Stimulated activated naive CD4-positive, alpha-beta T cell (primary cell): ENCODE measurements at places on chromosomes 11 and 22.
A peak's percentile ranks its signal among the peaks of the same experiment; 100 is the strongest.

DNA sequence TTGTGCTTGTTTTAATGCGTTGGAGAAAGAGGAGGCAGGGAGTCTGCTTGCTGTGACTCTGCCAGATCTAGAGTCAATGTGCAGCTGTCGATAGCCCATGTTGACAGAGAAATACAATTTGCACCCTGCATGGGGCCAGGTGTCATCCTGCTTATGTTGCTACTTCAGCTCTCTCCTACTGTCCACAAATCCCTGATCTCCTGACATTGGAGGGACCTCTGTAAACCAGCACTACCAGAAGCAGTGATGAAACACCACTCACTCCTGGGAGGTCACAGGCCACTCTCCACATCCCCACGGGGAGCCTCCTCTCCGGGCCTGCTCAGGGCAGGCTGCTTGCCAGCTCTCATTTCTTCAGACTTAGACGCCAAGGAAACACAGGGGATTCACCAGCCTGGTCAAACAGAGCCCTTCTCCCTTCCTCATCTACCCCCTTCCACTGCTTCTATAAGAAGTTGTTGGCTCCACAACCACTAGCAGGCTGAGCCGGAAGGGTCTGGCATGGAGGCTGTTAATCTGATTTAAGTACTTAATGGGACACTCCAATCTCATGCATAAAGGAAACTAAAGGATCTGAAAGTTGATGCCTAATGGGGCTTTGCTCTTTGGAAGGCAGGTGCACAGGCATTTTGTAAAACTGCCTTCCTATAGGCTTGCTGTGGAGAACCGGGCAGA, 29.9 kb upstream of the CSNK2A3 start:
- DNase-seq, result no peak

GRCh38 chr22:21707677-21708076, 27.9 kb downstream of the YPEL1 start:
- DNase-seq, result no peak

- no peak for DNase-seq
Measured at GRCh38 chr11:10973416-10973815, 115.6 kb upstream of the ZBED5 start.

DNA sequence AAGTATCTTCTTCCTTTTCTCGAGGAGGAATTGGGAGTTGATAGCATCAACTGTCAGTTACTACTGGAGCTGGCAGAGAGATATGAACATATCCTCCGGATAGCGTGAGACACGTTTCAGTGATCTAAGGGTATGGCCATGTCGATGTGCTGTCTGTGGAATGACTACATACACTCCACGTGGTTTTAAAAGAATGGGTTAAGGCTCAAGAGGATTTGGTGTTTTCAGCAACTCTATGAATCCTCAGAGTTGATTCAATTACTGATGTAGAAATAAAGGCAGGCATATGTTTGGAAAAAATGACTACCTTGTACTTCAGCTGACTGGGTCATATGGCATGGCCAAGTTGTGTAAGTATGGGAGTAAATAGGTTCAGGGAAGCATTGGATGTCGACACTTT, 22.9 kb downstream of the MMP13 start:
- no peak for DNase-seq

DNA sequence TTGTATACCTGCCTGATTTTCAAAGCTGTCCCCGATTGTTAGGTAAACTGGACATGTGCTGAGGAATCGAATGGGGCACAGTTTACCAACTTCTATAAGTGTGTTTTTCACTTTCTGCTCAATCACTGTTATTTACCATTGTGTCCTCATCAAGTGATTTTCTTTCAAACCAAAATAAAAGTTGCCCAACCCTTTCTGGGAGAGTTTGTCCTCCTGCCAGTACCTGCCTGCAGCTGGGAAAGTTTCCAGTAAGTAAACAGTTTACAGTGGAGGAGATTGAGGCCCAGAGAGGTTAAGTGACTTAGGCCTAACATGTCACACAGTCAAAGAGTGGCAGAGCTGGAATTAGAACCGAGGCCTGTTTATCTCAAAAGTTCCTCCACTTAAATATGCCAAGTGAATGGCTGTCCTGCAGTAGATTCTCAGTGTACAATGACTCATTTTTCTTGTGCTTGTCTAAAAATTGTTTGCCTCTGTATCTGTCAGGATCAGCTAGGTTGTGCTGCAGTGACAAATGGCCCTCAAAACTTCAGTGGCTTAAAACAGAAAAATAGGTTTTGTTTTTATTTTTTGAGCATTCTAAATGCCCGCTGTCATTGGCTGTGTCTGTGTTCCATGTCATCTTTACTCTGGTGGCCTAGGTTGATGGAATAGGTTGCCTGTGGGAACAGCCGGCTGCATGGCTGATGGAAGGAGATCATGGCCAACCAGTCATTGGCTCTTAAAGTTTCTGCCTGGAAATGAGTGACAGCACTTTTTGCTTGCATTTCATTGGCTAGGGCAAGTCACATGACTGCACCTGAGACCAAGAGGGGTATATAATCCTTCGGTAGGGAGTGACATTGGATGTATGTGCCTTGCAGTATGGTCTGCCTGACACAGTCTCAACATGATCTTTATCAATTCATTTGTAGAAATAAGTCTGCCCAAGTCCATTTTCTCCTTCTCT, 61.8 kb upstream of the CRYBB3 start:
- no peak for DNase-seq

GRCh38 chr11:27705873-27706820, 5.9 kb upstream of the BDNF start:
- DNase-seq, result no peak

- peak; percentile 22 for DNase-seq
Measured at GRCh38 chr11:67275606-67276409, 9.5 kb downstream of the GRK2 start.

GRCh38 chr11:15851051-15851498, 505.3 kb downstream of the SOX6 start:
- no peak for DNase-seq

GRCh38 chr22:49551897-49552614, 275.6 kb downstream of the BRD1 start:
- DNase-seq, result no peak

DNA sequence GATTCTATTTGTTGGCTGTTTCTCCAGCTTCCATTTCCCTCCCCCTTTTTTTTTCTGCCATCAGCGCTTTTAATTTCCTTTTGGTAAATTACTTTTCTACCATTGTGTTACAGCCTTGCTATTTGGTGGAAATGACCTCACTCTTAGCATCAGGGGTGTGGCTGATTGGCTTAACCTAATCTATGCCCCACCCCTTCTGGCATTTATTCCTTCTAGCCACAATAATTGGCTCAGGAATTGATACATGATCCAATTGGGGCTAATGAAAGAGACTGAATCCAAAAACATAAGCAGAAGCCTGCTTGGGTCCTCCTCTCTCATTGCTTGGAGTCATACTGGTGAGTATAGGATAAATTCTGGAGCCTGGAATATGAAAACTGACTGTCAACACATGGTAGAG, 402.4 kb upstream of the LRRC4C start:
- DNase-seq, result no peak

GRCh38 chr11:106012744-106013143, 9.3 kb downstream of the MSANTD4 start:
- no peak for DNase-seq

DNA sequence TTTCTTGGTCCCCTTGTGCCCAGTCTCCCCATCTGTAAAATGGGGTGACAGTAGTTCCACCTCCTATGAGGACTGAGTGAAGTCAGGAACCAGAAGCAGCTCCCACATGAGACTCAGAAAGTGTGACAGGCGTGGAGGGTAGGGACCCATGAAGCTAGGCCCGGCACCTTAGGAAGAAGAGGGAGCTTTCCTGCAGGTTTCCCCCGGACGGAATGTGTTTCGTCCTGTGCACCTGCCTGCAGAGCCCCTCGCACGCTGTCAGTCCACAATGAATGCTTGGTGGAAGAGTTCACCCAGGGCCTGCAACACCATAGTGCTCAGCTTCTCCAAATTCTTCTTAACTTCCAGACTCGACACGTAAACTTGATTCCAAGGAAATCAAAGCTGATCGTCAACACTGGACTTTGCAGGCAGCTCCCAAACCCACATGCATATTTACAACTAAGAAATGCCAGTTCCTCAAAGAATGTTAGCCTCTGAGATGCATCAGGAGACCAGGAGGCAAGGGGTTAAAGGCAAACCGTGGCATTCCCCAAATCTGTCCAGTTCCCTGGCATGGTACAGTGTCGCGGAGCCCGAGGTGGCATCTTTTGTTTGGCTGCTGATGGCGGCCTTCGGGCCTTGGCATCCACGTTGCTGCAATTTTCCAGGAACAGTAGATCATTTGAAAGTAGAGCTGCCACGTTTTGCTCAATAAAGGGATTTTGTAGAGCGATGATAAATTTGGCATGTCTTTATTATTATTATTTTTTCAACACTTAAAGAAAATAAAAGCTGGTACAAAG, 15.4 kb downstream of the LRP5 start:
- no peak for DNase-seq

- DNase-seq, result no peak
Measured at GRCh38 chr22:23278883-23279675, 98.8 kb downstream of the BCR start.

DNA sequence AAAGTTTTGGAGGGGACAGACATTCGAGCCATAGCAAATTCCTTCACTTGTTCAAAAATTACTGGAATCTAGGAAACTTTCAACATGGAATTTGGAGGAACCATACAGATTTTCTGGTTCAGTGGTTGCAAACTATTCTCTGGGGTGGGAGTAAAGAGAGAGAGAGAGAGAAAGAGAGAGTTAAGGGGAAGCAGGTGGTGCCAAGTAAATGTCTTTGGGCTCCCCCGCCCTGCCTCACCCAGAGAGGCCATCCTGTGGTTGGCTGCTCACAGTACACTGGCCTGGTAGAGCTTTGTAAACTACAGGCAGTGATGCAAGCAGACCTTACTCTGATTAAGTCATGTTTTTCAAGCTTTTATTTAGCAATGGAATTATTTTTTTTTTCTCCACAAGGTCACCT, 82.6 kb downstream of the ADAMTS15 start:
- DNase-seq, result no peak

DNA sequence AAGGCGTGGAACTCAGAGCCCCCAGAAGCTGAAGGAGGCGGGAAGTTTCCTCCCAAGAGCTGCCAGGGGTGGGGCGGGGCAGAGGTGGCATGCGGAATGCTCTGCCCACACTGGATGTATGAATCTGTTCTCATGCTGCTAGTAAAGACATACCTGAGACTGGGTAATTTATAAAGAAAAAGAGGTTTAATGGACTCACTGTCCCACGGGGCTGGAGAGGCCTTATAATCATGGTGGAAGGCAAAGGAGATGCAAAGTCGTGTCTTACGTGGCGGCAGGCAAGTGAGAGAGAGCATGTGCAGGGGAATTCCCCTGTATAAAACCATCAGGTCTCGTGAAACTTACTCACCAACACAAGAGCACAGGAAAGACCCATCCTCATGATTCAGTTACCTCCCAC, 57.6 kb downstream of the SMIM38 start:
- no peak for DNase-seq

DNA sequence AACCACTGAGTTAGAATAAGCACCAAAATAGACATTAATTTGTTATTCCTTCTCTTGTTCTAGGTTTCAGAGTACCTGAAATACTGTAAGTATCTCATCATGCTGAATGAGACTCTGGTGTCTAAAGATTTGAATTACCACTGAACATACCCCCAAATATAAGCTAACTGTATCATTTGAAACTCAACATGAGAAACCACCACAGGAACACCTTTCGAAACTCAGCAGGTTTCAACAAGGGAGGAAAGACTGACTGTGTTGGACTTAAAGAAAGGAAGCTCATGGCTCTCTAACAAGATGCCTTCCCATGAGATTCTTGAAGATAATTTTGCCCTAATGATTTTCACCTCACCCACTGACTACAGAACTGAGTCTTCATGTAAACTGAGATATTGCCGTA, 37.0 kb downstream of the PRCP start:
- DNase-seq, result no peak

DNA sequence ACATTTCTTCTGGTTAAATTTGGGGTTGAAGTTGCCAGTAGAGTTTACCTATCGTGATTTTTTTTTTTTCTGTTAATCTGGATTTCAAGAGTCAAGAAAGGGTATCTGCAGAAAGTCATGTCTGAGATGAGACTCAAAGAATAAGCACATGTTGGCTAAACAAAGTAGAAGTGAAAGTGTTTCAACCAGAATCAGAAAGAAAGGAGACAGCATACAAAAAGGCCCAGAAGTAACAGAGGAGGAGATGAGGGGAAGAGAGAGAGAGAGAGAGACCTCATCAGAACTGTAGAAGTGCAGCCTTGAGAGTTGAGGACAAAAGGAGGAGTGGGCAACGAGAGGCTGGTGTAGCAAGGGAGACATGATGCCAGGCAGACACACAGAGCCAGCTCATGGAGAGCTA, 54.9 kb downstream of the SVIP start:
- DNase-seq, result no peak

DNA sequence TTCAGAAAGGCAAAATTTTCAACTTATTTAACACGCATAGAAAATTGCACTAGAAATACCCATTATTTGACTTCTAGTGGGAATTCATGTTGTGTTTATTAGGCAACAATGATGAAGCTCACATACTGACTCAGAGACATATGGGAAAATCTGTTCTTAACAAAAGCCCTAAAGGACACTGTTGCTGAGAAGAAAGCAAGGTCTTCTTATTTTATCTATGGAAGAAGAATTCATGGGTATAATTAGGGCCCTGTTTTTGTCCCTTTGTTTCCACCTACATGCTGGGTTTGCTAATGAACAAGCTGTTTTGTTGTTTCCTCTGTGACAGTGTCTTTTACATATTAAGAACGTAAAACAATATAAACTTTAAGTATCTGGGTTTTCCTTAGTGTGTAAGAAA, 606.7 kb upstream of the ARHGAP42 start:
- DNase-seq, result no peak

GRCh38 chr11:48001438-48002021, 21.2 kb downstream of the PTPRJ start:
- peak; percentile 61 for DNase-seq

DNA sequence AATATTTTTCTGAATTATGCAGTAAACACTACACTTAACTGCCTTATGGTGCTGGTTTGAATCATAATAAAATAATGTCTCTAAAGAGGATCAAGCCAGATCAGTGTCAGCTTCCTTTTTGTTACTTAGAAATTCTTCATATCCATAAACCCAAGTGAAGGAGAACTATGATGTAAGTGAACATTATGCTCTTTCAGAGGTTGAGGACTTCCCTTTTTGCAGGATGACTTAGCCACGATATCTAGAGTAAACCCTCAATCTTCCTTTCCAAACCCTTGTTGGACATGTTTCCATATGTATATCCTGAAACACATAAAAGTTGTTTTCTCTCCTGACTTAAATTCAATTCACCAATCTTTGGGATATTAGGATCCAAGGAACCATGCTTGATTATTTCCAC, 19.1 kb downstream of the OR8D1 start:
- no peak for DNase-seq

GRCh38 chr11:35281169-35281688, 138.1 kb downstream of the SLC1A2 start:
- DNase-seq, result no peak

GRCh38 chr22:48096851-48097665, 1334.6 kb downstream of the TBC1D22A start:
- no peak for DNase-seq

DNA sequence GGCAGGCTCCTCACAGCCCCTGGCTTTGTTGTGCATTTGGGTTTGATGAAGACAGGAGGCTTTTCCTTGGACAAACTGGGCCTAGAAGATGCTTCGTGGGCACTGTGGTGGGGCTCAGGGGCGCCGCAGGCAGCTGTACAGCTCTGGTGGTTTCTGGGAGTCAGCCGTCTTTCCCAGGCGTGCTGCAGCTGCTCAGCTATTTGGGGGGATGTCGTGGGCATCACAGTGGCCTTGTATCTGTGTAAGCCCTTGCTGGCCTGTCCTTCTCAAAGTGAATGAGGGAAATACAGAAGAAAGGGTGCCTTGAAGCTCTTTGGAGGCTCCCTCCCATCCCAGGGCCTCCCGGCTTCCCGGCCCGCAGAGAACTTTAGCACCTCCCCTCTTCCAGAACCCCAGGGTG, 89.5 kb downstream of the TBC1D22A start:
- no peak for DNase-seq
